ENCODE measurements at places on chromosomes 4 and X. TPM values are rescaled to one million over a fixed set of nuclear protein-coding genes. Genes with fewer than 3 reads are reported as not detected.

- DNase-seq = no peak
Observed at GRCh38 chr4:106583567-106583966, 215.0 kb upstream of the GIMD1 start.

DNA sequence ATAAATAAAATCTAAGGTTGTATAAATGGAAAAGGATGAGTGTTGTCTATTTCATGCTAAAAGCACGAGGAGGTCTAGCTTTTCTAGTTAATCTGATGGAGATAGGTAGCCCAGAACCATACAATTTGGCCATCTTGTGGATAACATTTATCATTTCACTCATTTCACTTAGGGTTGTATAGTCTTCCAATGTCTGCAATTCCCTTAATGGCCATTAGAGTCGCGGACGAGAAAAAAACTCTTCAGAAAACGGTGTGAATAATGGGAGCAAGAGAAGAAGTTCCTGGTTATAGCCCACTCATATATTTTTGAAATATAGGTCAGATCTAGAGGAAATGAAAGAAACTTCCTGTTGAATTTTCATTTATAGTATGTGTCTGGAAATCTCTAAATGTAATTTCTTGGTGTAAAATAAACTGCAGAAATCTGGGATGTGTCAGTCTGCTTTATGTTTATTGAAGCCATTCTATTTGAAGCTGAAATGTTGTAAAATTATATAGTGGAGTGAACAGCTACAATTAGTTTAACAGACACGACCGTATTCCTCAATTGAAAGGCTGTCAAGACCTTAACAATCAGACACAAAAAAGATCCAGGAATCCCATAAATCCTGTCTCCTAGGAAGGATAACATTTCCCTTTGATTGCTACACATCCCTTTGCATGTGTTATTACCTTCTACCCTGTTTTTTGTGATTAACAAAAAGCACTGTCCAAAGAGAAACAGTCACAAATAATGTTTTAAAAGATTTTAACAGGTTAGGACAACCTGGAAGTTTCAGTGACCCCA, 47.7 kb upstream of the MGST2 start:
- DNase-seq = no peak

DNA sequence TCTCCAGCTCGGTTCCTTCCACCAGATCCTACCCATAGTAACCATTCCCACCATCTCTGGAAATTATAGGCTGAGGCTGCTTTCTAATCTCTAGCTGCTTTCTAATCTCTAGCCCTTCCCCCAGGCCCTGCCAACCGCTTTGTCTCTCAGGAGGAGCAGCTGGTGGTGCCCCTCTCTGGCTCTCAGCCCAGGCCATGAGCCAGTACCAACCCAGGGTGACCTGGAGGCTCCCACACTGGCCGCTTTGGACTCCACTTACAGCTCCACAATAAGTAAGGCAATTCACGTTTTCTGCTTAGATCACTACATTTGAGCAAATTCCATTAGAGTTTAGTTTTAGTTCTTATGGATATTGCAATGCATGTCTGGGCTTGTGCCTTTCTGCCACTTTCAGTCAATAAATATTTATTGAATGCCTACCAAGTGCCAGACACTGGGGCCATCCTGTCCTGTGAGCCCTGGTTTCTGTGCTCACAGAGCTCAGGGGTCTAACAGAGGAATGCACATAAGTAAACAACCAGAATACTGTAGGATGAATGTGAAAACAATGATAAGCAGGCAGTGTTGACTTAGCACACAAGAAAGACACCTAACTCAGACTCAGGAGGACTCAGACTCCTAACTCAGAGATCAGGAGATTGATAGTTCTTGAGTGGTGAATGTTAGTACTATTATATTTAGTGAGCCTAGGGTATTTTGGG, 38.9 kb downstream of the SMC1A start:
- no peak for DNase-seq

- peak; percentile 68 for DNase-seq
Observed at GRCh38 chr4:37970702-37971101, 10.5 kb downstream of the PTTG2 start.

GRCh38 chr4:17250591-17250990, 261.3 kb downstream of the QDPR start:
- DNase-seq = no peak

- no peak for DNase-seq
Observed at GRCh38 chrX:38890963-38891362, 89.7 kb downstream of the MID1IP1 start.

DNA sequence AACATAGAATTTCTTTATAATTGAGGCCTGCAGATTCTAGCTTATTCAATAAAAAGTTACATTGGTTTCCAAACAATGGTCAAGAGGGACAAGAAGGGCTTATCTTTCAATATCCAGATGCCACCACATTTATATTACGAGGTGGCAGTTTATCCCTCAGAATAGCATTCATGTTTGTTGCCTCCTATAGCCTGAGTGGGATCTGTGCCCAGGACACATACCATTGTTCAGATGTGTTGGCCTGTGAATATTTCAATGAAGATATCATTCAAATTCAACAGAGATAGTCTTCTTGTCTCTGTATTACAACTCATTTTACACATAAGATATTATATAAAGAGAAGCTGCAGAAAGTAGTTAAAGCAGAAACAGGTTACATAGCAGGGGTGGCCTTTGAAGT, 20.5 kb downstream of the GLRB start:
- DNase-seq = no peak

- no peak for DNase-seq
Observed at GRCh38 chrX:127276326-127276725, 456.8 kb downstream of the PRR32 start.

- no peak for DNase-seq
Observed at GRCh38 chr4:122652379-122652778, 31.5 kb upstream of the IL21 start.

DNA sequence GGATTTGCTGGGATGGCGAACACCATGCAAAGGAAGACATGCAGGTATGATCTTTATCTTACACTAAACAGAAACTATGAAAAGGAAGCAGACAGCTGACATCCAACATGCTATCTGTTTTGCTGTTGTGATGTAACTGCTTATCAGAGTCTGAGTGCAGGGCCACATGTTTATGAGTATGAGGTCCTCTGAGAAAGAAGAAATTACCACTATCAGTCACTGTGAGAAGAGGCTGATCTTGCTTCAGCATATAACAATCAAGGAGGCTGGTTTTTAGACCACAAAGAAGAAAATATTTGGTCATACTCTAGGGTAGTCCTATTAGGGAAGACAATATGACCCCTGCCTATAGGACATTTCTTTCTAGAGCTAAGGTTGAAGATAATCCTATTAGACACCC, 18.5 kb downstream of the CLGN start:
- DNase-seq = no peak

DNA sequence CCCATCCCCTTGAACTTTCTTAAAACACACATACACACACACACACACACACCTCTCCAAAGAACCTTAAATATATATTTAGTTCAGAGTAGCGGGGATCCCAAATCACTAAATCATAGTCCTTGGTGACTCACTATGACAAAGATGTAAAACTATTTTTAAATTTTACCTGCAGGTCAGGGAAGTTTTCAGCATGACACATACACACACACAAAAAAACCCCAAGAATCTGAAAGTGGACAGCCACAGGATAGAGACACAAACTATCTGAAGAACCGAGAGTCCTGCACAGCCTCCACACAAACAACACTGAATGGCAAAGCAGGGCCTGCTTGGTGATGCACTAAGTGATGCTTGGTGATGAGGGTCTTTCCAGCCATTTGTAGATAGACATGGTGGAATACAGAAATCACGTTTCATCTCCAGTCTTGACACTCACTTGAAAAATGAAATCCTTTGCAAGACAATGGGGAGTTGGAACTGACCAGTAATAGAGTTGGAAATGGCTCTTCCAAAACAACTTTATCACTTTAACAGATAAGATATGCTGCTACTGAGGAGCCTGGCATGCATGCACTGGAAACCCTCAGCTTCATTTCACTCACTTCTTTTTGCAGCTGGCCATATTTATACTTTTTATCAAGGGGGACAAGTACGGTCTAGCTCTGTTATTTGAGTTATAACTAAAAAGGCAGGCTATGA, 307.3 kb downstream of the RAPGEF2 start:
- DNase-seq = no peak

DNA sequence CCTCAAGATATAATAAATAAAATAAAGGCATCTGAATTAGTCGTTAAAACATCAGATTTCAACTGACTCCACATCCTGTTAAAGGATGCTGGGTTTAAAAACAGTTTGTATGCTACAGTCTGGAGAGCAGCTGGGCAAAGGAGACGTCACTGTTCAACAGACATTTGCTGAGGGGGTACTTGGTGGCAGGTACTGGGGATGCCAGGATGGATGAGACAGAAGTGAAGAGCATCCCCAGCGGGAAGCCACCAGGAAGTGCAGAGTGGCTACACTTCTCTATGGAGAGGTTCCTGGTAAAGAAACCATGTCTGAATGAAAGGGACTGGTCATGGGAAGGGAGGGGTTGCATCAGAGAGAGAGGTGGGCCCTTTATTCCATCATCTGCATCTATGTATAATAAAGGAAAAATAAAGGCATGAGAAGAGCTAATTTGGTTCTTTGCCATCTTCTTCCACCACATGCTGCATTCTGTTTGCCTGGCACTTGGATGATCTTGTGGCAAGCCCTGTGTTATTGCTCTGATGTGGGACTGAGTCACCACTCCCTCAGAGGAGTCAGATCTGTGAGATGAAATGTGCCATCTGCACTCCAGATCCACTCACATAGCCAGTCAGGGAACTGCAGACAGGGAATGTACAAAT, 145.0 kb downstream of the SOWAHB start:
- peak; percentile 26 for DNase-seq

GRCh38 chr4:48665555-48666186, 114.4 kb downstream of the FRYL start:
- DNase-seq = no peak

GRCh38 chr4:56371426-56372220, 15.7 kb downstream of the AASDH start:
- DNase-seq = no peak

DNA sequence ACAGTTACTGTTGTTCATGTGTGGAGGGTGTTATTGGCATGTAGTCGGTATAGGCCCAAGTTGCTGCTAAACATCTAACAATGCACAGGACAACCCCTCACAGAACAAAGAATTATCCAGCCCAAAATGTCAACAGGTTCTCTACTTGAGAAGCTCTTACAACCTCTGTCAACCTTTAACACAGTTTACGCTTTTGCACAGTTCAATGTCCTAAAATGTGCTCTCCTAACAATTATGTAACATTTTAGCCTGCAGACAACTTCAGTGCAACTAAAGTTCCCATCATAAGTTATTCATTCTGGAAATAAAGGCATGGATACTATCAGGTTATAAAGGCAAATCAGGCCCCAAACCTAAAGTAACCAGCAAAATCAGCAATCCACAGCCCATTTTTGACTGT, 66.2 kb downstream of the ASB9 start:
- no peak for DNase-seq

DNA sequence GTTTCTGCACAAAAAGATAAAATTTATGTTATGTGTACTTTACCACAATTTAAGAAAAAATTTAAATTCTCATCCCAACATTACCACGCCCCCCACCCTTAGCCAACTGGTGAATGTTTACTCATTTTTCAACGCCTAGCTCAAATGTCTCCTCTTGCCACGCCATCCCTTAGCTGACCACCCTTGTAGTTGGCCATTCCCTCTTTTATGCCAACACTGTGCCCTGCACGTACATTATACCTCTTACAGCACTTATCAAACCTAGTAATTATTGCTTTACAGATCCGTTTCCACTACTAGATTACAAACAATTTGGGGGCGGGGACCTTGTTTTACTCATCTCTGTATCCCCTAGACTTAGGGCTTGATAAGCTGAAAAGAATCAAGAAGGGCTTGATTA, 644 bp downstream of the ERCC6L start:
- no peak for DNase-seq

DNA sequence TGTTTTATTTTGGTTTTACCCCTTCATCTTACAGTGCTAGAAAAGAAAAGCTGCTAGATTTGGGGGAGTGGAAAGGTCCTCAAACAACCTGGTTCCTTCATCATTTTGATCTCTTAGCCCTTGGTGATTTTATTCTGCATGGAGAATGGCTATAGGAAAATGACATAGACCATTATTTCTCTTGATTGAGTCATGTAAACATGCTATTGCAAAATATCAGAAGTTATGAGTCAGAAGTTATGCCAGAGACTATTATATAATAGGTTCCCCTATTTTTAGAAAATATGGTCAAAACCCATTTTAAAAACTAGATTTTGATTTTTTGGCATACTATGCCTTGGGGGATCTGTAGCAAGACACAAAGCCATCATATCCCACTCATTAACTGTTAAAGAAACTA, 83.7 kb upstream of the FAM9C start:
- DNase-seq = no peak

DNA sequence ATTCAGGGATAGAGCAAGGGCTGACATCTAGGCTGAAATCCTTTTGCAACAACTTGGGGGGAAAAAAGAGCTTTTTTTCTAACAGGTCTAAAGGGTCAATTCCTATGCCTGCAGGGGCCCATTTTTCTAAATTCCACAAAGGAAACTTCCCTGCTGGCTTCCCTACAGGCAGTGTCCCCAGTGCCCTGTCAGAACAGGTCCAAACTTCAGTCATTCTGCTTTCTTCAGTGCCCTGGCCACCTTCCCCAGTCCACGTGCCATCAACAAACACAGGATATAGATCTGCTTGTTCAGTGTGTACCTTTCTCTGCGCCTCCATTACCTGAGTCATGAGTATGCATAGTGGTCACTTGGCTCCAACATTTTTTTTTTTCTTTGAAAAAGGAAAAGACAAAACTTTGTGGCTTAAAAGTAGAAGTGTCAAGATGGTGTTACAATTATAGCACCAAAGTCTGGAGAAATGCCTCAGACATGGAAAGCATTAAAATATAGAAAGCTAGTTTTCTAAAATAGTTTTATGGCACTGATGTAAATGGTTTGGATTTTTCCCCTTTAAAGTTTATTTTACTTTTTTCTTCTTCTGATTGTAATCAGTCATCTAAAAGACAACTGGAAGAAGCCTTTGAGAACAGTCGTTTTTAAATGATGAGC, 84.0 kb upstream of the JADE1 start:
- DNase-seq = no peak

DNA sequence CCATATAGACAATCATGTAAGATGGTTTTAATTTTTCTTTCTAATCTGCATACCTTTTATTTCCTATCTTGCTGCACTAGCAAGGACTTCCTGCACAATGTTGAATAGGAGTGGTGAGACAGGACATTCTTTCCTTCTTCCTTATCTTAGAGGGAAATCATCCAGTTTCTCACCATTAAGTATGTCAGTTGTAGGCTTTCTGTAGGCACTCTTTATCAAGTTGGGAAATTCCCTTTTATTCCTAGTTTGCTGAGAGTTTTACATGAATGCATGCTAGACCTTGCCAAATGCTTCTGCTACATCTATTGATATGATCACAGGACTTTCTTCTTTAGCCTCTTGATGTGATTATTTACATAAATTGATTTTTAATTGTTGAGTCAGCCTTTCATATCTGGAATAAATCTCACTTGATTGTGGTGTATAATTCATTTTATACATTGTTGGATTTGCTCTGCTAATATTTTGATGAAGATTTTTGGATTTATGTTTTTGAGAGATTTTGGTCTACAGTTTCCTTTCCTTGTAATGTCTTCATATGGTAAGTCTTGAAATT, 23.8 kb downstream of the RNF175 start:
- DNase-seq = no peak

The MAOA gene
- 125 TPM for total RNA-seq

The TSPAN5 gene
- total RNA-seq = 1.5 TPM

The S100P gene
- total RNA-seq = 1.5 TPM

The ALB gene
- total RNA-seq = not detected

The HTN1 gene
- total RNA-seq = not detected

The ADD1 gene
- total RNA-seq = 256 TPM

The NUDT11 gene
- 0.22 TPM for total RNA-seq

The INTS12 gene
- total RNA-seq = 20.6 TPM

All from right cardiac atrium (tissue), 5 donors.